Dermis blood vessel endothelial cell (primary cell): ENCODE measurements at places on chromosomes 2 and 18.

DNA sequence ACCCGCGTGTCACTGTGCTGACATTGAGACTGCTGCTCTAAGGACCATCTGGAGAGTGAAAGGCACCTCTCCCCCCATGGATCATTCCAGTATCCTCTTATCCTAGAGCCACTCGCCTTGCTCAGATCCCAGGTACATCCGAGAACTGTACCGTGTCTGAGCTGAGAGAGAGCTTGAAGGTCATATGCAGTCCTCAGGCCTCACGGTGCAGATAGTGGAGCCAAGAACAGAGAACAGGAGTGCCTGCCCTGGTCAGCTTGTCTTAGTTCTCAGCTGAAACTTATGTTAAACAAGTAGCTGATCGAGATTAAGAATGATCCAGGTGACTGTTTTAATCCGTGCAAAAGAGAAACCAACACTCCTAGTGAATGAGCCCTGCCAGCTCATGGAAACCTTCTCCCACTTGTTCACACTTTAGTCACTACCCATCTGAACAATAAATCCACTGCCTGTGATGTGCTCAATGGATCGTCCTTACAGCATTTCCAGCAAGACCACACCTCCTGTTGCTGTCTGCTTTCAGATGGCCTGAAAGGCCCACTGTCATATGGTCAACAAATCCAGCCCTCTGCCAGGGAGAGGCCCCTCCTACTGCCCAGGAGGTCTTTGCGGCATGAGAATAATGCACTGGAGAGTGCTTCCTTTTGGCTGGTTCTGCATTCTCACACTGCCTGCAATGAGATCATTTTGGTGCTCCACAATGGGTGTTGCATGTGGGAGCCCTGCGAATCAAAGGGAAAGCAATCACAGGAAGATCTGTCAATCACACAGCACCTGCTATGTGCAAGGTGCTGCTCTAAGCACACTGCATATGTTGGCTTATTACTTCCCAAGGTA, 43.7 kb upstream of the APCDD1 start:
- DNase-seq, result no peak

DNA sequence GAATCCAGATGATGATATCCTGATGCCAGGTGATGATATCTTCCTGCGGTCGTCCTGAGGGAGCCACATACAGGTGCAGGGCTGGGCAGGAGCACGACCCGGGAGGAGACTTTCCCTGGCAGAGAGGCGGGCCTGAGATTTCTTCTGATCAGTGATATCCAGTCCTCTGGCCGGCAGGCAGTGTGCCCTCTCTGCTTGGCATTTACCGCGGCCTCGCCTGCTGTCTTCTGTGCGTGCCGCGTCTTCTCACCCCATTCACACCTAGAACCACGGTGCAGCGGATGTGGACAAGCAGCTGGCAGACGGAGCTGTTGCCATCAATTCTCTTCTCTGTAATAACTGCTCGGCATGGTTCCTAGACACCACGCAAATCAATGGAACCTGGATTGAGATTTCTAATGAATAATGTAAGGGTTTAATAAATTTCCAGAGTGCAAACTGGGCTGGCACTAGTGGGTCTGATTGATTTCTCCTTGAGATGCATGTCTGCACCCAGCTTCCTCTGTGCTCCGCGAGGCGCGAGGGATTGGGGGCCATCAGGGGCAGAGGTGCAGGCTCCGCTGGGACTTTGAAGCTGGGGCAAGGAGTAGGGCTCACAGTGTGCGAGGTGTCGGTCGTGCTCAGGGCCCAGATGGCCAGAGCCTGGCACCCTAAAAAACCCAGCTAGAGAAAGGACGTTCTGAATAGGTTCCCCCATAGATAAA, 208.9 kb upstream of the HDAC4 start:
- no peak for DNase-seq

GRCh38 chr2:177093371-177093770, 119.2 kb upstream of the HNRNPA3 start:
- no peak for DNase-seq

GRCh38 chr18:32190209-32190608, 370 bp downstream of the MEP1B start:
- no peak for DNase-seq

GRCh38 chr2:233048569-233049193, 11.5 kb upstream of the INPP5D start:
- DNase-seq, result no peak

GRCh38 chr2:160505256-160505655, 11.6 kb upstream of the RBMS1 start:
- DNase-seq, result no peak

- DNase-seq, result peak; percentile 77
These were observed 506.1 kb upstream of the FAM98A start for GRCh38 chr2:34105006-34105767.

GRCh38 chr18:77093067-77093430, 39.5 kb downstream of the MBP start:
- no peak for DNase-seq

DNA sequence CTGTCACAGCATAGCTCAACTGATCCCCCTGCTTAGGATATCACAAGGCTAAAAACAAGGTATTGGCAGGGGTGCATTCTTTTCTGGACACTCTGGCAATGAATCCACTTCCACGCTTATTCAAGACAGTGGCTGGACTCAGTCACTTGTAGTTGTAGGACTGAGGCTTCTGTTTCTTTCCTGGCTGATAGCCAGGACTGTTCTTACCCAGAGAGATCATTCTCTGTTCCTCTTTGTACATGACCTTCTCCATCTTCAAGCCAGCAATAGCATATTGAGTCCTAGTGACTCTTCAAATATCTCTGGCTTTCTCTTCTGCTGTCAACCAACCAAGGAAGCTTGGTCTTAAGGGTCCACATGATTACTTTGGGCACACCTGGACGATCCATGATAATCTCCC, 241.3 kb downstream of the RBM43 start:
- no peak for DNase-seq

- peak; percentile 93 for DNase-seq
These were observed 9.5 kb downstream of the COPS7B start for GRCh38 chr2:231795525-231796327.

DNA sequence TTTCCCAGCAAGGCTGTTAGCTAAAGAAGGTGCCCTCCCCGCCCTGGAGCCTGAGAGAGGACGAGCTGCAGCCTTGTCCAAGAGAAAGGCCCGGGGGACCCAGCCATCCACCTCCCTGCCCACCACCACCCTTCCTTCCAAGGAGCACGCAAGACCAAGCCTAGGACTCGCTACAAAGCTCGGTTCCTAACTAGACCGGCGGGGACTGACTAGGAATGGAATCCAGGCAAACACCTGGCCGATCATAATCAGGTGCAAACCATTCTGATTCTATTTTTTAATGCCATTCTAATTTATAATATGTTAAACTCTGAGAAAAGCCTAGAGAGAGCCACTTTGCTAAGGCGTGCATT, 19.7 kb upstream of the TUBB6 start:
- no peak for DNase-seq

- no peak for DNase-seq
These were observed 678.7 kb downstream of the PLCL1 start for GRCh38 chr2:198483051-198483450.

- DNase-seq, result no peak
These were observed 90.5 kb upstream of the FN1 start for GRCh38 chr2:215526341-215526740.

DNA sequence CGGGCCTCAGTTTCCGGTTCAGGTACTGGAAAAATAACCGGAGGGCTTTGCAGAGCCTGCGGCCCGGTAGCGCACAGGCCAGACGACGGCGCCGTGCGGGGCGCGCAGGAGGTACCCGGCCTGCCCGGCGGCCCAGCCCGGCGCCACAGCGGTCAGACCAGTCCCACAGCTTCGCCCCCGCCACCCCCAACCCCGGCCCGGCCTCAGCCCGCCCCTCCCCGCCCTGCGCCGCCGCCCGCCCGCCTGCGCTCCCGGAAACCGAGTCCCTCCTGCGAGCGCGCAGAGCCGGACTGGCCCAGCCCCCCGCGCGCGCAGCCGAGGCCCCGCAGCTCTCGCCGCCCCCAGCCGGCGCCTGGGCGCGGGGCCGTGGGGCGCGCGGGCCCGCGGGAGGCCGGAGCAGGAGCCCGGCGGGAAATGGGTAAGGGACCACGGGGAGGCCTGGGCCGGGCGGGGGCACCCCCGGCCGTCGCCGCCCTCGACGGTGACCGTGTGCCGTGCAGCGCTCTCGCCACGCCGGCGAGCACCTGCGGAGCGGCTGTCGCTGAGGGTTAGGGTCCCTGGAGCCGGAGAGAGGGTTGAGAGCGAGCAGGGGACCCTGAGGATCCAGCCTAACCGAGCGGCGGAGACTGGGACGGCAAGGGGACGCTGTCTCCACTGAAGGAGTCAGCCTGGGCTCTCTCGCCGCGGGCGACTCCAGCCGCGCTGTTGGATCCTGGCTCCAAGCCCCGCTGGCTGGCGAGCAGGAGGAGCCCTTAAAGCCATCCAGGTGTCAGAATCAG, 16.5 kb upstream of the PSD4 start:
- DNase-seq, result no peak

DNA sequence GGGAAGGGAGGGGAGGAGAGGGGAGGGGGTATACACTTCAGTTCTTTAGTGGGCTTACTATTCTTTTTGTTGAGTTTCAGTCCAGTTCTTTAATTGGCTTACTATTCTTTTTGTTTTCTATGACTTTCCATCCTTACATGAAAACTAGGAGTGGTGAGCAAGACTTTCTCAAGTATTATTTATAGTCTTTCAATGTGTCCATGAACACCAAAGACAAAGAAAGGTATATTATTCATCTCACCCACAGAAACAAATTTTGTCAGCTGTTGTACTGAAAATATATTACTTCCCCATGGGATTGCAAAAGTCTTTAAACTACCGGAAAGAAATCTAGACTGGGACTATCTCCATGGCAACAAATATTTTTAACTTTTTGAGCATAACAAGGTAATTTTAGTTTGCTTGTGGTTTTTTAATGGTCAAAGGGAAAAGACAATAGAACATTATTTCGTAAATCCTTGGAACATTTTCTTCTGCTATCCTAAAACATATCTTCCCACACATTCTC, 17.6 kb downstream of the ADAM17 start:
- peak; percentile 80 for DNase-seq

GRCh38 chr2:72859831-72860262, 27.4 kb upstream of the SPR start:
- peak; percentile 80 for DNase-seq

DNA sequence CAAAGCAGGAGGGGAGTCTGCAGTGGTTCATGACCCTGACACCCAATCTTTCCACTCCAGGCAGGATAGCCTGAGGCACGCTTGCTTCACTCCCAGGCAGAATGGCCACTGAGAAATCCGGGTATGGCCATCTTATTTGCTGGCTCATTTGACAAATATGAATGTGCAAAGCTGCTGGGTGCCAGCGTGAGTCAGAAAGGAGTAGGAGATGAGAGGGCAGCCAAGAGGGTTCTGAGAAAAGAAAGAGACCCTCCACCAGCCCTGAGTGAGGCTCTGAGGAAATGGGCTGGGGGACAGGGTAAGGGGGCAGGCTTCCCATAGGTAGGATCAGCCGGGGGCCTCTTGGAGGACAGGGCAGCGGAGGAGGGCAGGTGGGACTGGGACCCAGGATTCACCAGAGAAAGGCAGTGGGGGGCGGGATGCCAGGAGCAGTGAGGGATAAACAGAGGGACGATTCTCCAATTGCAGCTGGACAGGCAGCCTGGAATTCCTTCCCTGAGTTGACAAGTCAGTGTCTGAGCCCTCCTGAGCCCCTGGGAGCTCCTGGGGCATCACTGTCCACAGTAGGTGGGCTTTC, 15.2 kb downstream of the RAMP1 start:
- DNase-seq, result no peak

GRCh38 chr2:26905341-26906198, 57.6 kb downstream of the DPYSL5 start:
- DNase-seq, result no peak

- peak; percentile 16 for DNase-seq
These were observed 43.1 kb upstream of the PTH2R start for GRCh38 chr2:208363485-208363884.

DNA sequence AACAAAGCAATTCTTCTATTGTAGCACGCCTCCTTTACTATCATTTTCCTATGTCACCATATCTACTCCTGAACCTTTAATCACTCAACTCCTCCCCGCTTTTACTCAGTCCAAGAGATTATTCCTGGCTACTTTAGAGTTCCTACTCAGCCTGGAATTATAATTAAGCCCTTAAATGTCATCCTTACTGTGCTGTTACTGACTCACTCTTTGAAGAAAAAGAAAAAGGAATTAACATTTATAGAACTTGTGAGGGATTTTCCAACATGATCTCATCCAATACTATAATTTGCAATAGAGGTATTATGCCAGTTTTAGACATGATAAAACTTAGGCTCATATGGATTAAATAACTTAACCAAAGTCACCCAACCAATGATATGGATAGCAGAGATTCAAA, 61.7 kb downstream of the CCDC88A start:
- DNase-seq, result peak; percentile 2

DNA sequence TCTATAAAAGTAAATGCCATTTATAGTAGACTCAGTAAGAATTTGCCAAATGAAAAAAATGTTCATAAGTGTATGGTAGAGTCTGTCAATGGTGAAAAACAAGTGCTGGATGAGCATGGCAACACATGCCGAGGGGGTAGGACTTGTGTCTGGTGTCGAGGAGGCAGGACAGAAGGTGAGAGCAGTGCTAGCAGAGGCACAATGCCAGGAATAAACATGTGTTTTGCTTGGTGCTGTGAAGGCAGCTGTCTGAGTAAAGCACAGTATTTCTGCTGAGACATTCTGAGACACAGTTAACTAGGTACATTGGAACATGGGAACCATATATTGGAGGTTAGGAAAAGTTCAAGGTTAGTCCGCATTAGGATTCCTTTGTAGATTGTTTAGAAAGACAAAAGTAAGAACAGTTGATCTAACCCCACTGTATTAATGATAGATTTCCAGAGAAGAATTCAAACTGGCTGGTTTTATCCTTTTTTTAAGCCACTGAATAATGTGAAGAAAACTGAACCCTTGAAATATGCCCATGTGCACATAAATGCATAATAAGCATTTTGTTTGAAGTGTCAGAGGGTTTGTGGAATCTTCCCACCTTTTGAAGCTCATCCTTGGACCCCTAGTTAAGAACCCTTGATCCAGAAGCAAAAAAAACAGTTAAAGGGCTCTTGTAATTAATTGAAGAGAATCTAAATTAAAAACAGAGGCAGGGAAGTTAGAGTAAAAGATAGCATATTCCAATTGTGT, 7.1 kb downstream of the RBM45 start:
- DNase-seq, result no peak

DNA sequence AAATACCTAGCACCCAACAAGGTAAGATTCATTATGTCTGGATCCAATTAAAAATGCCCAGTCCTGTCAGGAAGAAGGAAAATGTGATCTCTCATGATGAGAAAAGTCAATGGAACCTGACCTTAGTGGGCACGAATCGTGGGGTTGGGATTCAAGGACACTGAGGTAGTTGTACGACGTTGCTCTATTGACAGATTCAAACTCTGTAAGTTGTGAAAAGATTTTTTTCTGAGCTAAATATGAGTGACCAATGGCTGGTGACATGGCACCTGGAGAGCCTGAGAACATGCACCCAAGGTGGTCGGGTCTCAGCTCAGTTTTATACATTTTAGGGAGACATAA, 148.2 kb downstream of the NDUFA10 start:
- DNase-seq, result no peak

- no peak for DNase-seq
These were observed 238.1 kb downstream of the SEPTIN10 start for GRCh38 chr2:109375656-109376055.
